ENCODE measurements at places on chromosomes 3 and 15.

DNA sequence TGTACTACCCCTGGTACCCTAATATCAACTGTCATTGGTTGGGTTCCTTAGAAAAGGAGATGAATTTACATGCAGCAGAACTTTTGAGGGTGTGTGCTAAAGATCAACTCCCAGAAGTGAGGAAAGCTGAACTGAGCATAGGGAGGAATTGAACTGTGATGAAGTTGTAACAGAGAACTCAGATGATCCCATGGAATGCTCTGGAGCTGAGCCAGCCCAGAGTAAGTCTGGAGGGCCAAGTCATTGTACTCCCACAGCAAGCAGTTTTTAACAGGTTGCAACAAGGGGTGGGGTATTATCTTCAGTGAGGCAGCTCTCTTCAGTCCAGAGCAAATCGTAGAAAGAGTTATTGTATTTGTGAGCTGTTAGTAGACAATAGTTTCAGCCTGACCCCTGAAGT lies 572.3 kb downstream of the PYDC2 start:
- no peak for DNase-seq

- DNase-seq, result no peak
Observed at GRCh38 chr15:87562203-87562602, 694.3 kb downstream of the NTRK3 start.

DNA sequence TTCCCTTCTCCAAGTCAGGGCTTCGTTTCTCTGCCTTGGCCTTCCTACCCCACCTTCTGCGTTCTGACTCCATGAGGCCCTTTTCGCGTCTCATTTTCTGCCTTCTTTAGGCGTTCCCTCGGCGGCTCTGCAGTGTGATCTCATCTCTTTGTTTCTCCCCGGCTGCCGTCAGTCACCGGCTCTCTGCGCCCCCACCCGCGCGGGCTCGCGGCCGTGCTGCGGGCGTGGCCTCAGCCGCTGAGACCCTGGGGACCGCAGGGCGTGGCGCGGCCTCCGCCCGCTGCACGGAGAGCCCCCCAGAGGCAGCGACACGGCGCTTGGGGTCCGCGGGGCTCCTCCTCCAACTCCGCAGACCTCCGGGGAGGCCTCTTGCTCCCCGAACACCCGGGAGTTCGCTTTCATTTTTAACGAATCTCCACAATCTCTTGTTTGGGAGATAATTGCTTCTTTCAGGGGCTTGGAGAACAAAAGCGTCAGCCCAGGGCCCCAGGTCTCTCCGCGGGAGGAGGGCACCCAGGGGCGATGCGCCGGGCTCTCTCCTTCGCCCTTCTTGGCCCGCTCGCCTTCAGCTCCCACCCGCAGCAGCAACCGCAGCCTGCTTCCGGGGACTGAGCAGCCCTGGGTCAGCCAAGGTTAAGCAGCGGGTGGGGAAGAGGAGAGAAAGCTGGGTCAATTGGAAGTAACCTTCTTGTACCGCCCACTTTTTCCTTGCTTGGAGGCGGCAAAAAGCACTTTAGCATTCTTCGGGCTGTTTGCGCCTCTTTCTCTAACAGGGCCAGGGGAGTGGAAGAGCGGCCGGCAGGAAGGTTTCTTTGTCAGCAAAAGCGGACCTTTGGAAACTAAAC lies 35.2 kb downstream of the GAP43 start:
- peak; percentile 70 for DNase-seq

DNA sequence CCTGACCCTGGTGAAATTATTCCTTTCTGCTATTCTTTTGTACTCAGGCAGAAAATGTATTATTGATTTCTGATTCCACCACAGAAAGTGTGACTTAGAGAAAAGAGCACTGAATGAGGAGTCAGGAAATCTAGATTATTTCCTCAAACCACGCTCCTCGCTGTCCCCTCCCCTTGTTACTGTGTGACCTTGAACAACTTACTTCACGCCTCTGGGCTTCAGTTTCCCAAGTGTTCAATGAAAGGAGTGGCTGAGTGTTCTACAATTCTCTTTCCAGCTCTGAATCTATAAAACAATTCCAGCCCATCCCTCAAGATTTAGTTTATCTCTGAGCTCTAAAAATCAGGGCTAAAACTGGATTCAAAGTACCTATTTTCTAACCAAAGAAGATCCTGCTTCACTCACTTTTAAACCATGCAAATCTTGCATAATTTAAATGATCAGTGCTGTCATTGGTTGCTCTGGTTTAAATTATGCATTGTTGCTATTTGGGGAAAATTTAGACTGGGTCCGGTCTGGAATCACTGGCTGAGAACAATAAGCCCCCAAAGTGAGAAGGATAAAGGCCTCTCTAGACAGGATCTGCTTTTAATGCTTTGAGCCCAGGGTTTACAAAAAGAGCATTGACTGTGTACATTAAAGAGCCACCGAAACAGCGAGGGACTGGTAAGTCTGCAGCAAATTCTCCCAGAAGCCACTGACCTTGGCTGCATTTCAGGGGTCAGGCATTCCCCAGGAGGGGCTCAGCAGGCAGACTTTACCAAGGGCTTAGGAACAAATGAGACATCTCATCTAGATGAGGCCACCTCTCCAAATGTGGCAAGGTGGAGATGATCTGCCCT lies 3.2 kb downstream of the TNIK start:
- no peak for DNase-seq

DNA sequence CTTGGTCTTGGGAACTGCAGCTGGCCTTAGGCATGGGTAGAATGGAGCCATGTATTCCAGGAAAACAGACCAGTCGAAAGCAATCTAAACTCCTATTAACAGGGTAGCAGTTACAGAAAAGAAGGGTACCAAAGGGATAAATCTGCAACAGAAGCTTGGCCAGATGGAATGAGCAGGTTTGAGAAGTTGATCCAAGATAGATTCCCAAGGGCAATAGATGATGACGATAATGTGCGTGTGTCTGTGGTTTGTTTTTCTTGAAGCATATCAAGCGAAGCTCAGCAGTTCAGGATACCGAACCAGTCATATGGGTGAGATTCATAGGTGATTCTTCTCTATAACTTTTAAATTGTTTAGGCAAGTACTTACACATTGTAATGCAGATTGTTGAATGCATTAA lies 203.8 kb upstream of the SEMA6D start:
- DNase-seq, result no peak

Measured in DMS153 (cell line).